ENCODE measurements at places on chromosomes 3 and 15. TPM values are rescaled to one million over a fixed set of nuclear protein-coding genes. Genes with fewer than 3 reads are reported as not detected.
A peak's percentile ranks its signal among the peaks of the same experiment; 100 is the strongest.

GRCh38 chr3:151560738-151561137 lies 99.9 kb upstream of the IGSF10 start:
- no peaks in the 10 kb centered on the region for H3K36me3 ChIP-seq
- no peaks in the 10 kb centered on the region for H3K27me3 ChIP-seq
- no peak overlapping the region for H3K4me3 ChIP-seq
- peaks cover 27% of the 10 kb centered on the region for H3K4me1 ChIP-seq
- no peak overlapping the region for H3K27ac ChIP-seq
- no peak for DNase-seq

GRCh38 chr15:73629798-73630429 lies 3.3 kb downstream of the NPTN start:
- peaks cover 43% of the 10 kb centered on the region for H3K4me1 ChIP-seq
- H3K27ac ChIP-seq = no peak overlapping the region
- H3K36me3 ChIP-seq = no peaks in the 10 kb centered on the region
- no peaks in the 10 kb centered on the region for H3K27me3 ChIP-seq
- no peak overlapping the region for H3K4me3 ChIP-seq

DNA sequence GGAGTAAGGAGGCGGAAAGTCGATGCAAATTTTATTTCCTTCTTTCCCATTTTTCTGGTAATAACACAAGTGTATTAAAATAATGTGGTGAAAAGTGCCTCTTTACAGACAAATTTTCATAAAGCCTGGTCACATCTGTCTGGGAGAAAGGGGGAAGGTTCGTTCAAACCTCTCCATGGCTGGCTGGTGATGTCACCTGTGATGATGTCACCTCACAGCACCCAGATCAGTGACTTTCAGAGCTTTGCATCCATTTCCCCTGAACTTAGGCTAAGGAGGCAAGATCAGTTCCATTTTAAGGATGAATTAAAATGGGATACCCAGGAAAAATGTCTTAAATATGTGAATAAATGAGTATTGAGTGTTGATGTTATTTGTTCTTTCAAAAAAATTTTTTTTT lies 34.1 kb downstream of the ATP10A start:
- no peaks in the 10 kb centered on the region for H3K27me3 ChIP-seq
- DNase-seq = no peak
- H3K36me3 ChIP-seq = no peaks in the 10 kb centered on the region
- H3K4me3 ChIP-seq = no peak overlapping the region
- no peak overlapping the region for H3K27ac ChIP-seq

GRCh38 chr3:114101101-114101500 lies 44.6 kb downstream of the QTRT2 start:
- H3K4me1 ChIP-seq = peaks cover 4% of the 10 kb centered on the region
- DNase-seq = no peak
- H3K27ac ChIP-seq = no peak overlapping the region
- H3K4me3 ChIP-seq = no peak overlapping the region
- H3K27me3 ChIP-seq = no peaks in the 10 kb centered on the region

DNA sequence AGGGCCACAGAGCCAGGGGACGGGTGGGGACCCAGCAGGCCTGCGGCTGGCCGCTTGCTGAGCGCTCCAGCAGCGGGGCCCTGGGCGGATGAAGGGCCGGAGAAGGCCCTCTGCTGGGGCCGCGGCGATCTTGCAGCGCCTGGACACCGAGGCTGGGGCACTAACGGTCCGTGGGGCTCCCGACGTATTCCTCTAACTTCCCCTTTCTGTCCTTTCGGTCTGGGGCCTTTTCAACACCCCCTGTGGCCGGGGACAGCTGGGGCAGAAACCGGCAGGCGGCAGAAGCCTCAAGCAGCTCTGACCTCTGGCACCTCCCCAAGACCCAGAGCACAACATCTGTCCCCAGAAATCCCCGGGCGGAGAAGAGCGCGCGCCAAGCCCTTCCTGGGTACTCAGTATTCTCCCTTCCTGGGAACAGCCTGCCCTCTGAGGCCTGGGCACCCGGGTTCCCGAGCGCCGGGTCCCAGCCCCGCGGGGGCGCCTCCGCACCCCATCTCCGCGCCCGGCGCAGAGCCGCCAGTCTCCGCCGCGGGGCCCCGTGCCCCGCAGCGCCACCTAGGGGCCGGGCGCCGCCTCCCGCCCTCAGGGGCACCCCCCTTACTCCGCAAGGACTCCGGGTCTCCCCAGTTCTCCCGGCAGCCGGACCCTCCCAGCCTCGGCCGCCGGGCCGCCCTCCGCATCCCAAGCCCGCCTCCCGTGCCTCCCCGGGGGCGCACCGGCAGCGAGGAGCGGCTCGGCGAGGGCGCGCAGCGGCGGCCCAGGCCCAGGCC lies 582 bp upstream of the SLCO3A1 start:
- no peaks in the 10 kb centered on the region for H3K27me3 ChIP-seq
- H3K4me1 ChIP-seq = peaks cover 67% of the 10 kb centered on the region
- peak overlapping the region; percentile 79 for H3K4me3 ChIP-seq
- no peaks in the 10 kb centered on the region for H3K36me3 ChIP-seq
- peak; percentile 93 for DNase-seq
- peak overlapping the region; percentile 94 for H3K27ac ChIP-seq

DNA sequence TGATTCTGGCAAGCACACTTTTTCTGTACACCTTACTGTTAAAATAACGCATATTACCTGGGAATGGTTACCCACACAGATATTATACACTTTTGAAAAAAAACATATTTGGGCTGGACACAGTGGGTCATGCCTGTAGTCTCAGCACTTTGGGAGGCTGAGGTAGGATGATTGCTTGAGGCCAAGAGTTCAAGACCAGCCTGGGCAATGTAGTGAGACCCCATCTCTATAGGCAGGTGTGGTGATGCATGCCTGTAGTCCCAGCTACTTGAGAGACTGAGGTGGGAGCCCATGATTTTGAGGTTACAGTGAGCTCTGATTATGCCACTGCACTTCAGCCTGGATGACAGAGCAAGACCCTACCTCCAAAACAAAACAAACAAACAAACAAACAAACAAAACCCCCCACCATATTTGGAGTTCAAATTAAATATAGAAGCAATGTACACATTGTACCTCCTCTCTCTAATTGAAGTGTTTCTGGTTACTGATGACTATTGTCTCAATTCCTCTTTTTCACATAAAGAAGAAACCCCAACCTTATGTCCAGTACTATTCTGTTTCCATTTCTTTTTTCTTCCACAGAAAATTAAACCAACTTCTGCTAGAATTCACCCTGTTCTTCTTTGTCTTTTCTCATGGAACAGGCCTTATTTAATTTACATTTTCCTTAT lies 152.6 kb upstream of the UMPS start:
- H3K36me3 ChIP-seq = no peaks in the 10 kb centered on the region
- no peak for DNase-seq
- no peak overlapping the region for H3K27ac ChIP-seq
- H3K27me3 ChIP-seq = no peaks in the 10 kb centered on the region
- no peaks in the 10 kb centered on the region for H3K4me1 ChIP-seq

DNA sequence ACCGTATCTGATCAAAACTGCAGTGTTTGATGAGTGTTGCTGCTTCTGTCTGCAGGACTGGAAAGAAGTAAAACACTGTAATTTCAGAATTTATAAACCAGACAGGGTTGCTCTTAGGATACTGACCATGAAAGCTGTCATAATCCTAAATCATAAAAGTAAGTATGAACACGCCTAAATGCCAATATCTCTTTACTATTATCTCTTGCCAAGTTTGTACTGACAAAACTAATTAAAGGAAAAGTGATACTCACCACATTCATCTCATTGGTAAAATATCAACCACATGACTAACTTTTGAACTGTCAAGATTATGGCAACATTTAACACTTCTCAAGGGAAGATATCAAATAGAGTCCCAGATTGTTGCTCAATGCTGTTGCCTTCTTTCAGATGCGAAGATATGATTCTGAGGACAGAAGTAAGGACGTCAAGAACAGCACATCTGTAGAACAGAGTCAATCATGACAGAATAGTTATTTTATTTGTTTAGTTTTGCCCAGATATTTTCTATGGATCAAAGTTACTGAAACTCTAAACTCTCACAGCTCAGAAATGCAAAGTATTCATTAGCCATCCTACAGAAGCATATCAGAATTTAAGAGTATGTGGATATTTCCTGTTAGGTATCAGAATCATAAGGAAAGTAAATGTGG lies 61.4 kb upstream of the COL8A1 start:
- no peak overlapping the region for H3K27ac ChIP-seq
- no peaks in the 10 kb centered on the region for H3K4me1 ChIP-seq
- no peaks in the 10 kb centered on the region for H3K36me3 ChIP-seq
- H3K4me3 ChIP-seq = no peak overlapping the region

- H3K27me3 ChIP-seq = no peaks in the 10 kb centered on the region
- no peaks in the 10 kb centered on the region for H3K36me3 ChIP-seq
- no peak overlapping the region for H3K27ac ChIP-seq
- no peaks in the 10 kb centered on the region for H3K4me1 ChIP-seq
Observed at GRCh38 chr15:47376190-47376589, 341.1 kb upstream of the SEMA6D start.

- H3K36me3 ChIP-seq = no peaks in the 10 kb centered on the region
- no peak overlapping the region for H3K4me3 ChIP-seq
- no peaks in the 10 kb centered on the region for H3K27me3 ChIP-seq
- no peaks in the 10 kb centered on the region for H3K4me1 ChIP-seq
Observed at GRCh38 chr3:43012174-43012573, 33.1 kb downstream of the GASK1A start.

- H3K27ac ChIP-seq = peak overlapping the region; percentile 85
- H3K36me3 ChIP-seq = peaks cover 18% of the 10 kb centered on the region
- H3K4me1 ChIP-seq = peaks cover 100% of the 10 kb centered on the region
- no peaks in the 10 kb centered on the region for H3K27me3 ChIP-seq
Observed at GRCh38 chr3:46934072-46934471, 42.5 kb downstream of the CCDC12 start.

DNA sequence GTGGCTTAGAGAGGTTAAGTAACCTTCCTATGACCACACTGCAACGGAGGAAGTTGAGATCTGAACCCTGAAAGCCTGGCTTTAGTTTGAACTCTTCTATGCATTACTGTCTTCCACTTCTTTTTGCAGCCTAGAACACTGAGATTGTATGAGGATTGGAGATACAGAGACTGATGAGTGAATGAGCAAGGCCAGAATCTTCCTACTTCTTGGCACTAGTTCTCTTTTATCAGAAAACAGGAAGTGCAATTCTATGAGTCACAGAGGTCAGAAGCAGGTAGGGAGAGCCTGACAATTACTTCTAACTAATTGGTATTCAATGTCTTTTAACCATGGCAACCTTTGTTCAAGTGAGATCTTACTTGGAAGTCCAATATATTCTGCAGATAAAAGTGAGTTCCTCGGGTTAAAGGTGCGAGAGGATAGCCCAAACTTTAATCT lies 219.0 kb downstream of the SHQ1 start:
- H3K4me3 ChIP-seq = no peak overlapping the region
- H3K36me3 ChIP-seq = no peaks in the 10 kb centered on the region
- H3K27me3 ChIP-seq = no peaks in the 10 kb centered on the region

DNA sequence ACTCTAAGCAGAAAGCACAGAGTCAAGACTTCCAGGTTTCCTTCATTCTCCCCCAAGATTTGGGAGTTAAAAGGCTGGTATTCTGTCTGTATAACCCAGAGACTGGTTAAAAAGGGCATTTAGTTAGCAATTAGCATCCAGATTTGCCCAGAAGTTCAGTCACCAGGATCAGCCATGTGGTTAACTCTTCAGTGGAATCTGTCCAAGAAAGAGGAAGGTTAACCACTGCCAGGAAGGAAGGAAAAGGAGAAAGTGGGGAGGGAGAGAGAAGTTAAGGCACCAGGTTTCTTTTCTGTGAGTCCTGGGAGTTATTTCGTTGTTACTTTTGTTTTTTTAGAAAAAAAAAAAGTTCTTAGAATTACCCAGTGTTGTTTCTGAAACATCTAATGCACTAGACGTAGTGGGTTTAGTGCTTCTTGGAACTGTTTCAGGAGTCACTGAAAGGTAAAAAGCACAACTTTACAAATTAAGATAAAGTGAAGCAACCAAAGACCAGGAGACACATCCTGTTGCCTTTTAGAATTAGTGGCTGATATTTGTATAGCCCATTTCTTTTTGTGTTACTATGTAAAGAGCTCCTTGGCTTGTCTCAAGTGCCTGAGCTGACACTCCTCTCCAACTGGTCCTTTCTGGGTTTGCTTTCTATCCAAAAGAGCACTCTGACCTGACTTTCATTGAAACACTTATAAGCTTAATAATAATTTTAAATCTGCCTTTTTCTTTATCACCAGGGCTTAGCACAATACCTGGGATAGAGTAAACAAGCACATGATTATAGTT lies 128.6 kb downstream of the ABI3BP start:
- no peaks in the 10 kb centered on the region for H3K4me1 ChIP-seq
- no peak overlapping the region for H3K4me3 ChIP-seq
- no peak overlapping the region for H3K27ac ChIP-seq
- H3K27me3 ChIP-seq = no peaks in the 10 kb centered on the region
- H3K36me3 ChIP-seq = no peaks in the 10 kb centered on the region

GRCh38 chr3:113531826-113532697 lies at the start of gene SIDT1:
Gene SIDT1, plus strand, starts transcription at chr3:113532555. Its CDS starts 467 bp downstream, at chr3:113533022.
- H3K27ac ChIP-seq = no peak within 1 kb of the TSS
- peaks cover 19% of the 10 kb centered on the region for H3K4me1 ChIP-seq
- H3K27me3 ChIP-seq = peaks cover 18% of the 10 kb centered on the region

GRCh38 chr3:51943451-51944391 lies 1.6 kb downstream of the PARP3 start:
- H3K36me3 ChIP-seq = peaks cover 7% of the 10 kb centered on the region
- no peak overlapping the region for H3K4me3 ChIP-seq
- peak overlapping the region; percentile 86 for H3K27ac ChIP-seq
- DNase-seq = no peak
- H3K4me1 ChIP-seq = peaks cover 22% of the 10 kb centered on the region

Gene SLC15A2
- 0.62 TPM for polyA plus RNA-seq

Gene DISP2
- polyA plus RNA-seq = 0.01 TPM

Gene CYP1A2
- polyA plus RNA-seq = not detected

Gene RTP3
- not detected for polyA plus RNA-seq

Gene EPHB1
- 0.06 TPM for polyA plus RNA-seq

Gene DUOXA1
- polyA plus RNA-seq = not detected

Gene RARRES1
- polyA plus RNA-seq = not detected

Gene CHL1
- polyA plus RNA-seq = not detected

Gene GOLGA8S
- polyA plus RNA-seq = not detected

Gene SLC2A2
- not detected for polyA plus RNA-seq

Measured in CD14-positive monocyte (primary cell).